ENCODE measurements at places on chromosomes 3 and 15.

GRCh38 chr3:52041118-52041731 lies 15.1 kb downstream of the DUSP7 start:
- DNase-seq = no peak

GRCh38 chr15:77974416-77975331 lies 102.8 kb downstream of the TBC1D2B start:
- no peak for DNase-seq

DNA sequence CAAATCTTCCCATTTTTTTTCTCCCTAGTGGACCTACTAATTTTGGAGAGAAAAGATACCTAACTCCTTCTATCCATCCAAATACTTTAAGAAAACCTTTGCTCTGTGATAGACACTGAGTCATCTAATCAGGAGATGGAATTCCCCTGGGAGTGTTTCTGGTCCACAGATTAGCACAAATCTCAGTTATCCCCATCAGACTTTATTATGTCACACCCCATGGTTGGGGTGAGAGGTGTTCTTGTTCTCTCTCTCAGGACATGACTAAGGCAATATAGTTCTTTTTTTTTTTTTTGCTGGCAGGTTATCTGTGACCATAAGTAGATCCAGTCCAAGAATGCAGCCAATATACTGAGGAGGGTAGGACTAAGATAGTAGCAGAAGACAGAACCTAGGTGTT lies 15.8 kb downstream of the SLC9A9 start:
- no peak for DNase-seq

DNA sequence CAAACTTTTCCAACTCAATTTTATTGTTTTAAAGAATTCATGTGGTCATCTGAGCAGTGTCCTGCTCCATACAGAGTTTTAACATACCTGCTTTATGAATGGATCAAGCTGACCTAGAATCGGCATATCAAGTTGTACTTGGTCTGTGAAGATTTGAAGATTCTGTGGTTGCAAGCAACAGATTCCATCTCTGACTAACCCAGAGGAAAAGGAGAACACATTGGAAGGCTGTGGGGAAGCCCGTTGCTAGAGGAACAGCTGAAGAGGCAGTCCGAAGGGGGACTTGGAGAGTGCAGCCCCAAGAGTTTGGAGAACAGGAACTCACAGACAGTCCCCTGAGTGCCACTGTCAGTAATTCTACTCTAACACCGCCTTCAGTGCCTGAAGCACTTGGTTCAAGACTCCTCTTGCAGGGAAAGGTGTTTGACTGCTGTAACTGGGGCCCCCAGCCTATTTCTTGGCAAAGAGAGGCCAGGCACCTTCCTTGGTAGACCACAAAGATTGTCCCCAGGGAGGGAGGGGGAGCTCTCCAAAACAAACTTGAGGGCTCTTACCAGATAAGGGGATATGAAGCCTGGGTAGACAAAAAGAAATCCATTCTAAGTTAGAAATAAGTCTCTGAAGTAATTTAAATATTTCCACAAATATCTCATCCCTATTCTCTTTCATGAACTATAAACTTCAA lies 88.8 kb downstream of the LARS2 start:
- no peak for DNase-seq

GRCh38 chr3:53803124-53803815 lies 42.9 kb downstream of the CHDH start:
- no peak for DNase-seq

DNA sequence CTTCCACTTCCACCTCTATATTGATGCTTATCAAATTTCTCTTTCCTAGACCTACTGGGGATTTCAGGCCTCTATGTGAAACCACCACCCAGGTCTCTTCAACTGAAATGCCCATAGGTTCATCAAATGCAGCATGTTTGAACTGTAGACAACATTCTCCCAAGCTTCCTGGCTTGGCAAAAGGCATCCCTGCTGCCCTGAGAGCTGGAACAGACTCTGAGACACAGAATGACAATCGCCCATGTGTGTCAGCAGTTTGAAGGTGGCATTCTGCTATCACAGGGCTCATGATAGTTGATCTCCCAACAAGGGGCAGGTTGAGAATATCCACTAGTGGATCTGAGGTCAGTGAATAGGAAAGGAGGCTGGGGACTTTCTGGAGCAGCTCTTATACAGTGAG lies 200.7 kb downstream of the RPLP1 start:
- DNase-seq = no peak

- DNase-seq = no peak
Observed at GRCh38 chr3:131075632-131076328, 49.1 kb downstream of the NEK11 start.

DNA sequence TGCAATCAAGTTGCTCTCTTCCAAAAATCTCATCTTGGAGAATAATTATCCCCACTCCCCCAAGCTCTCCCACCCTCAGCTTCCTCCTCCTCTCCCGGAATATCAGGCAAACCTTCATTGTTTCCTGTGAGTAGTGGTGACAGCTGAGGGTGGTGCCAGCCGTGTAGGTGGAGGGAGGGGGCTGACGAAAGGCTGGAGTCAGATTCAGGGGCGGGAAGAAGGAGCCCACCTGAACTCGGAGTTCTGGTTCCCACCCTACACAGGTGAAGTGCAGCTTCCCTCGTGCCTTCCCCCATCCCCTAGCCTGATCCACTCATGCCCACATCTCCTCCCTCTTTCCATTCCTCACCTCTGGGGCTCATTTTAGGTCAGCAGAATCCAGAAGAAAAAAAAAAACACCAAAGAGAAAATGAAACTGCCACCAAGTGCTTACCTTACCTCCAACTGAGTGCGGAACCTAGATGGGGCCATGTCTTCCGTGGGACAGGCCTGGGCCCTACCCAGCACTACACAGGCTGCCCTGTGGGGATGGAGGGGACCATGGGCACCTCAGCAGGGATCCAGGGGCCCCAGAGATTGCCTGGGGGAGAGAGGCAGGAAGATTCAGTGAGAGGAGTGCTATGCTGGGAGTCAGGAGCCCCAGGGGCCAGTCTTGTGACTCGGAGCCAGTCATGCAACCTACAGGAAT lies 81.3 kb downstream of the ADCY5 start:
- DNase-seq = no peak

GRCh38 chr3:152296971-152297370 lies 28.2 kb downstream of the MBNL1 start:
- DNase-seq = no peak

DNA sequence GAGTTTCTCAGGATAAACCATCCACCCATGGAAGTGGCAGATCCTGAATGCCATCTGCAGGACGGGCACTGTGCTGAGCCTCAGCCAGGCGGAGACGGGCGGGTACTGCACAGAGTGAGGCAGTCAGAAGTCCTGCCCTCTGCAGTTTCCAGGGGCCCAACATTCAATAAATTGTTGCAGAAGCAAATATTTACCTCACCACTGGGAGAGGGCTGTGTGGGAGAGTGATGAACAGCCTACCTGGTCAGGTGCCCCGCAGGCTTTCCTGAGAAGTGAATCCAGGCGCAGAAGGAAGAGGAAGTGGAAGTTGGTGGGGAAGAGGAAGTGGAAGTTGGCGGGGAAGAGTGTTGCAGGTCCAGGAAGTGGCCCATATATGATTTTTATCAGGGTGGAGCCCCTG lies 100.8 kb downstream of the SLCO3A1 start:
- no peak for DNase-seq

DNA sequence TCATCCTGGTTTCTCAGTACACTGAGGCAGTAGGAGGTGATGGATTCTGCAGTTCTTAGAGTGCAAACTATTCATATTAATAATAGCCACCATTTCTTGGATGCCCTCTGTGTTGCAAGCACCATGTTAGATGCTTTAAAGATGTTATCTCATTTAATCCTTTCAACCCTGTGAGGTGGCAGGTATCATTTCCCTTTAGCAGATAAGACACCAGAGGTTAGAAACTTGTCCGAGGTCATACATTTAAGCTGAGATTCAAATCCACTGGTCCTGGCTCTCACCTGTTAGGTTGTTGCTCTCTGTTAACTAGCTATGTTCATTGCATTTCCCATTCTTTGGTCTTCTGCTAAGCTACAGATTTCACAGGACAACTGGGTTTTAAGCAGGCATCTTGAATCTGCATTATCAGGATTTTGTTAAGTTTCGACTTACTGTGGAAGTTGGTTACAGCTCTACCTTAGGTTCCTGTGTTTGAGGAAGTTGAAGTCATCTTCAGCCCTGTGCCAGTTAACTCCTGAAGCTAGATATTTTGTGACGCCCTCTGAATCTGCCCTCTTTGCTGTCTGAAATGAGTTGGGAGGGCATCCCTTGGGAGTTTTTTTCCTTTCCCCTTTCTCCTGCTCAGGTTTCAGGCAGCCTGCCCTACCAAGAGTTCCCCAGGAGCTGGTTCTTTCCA lies 6.4 kb downstream of the PDE8A start:
- DNase-seq = no peak

- no peak for DNase-seq
Observed at GRCh38 chr3:14137445-14137844, 12.6 kb downstream of the TMEM43 start.

DNA sequence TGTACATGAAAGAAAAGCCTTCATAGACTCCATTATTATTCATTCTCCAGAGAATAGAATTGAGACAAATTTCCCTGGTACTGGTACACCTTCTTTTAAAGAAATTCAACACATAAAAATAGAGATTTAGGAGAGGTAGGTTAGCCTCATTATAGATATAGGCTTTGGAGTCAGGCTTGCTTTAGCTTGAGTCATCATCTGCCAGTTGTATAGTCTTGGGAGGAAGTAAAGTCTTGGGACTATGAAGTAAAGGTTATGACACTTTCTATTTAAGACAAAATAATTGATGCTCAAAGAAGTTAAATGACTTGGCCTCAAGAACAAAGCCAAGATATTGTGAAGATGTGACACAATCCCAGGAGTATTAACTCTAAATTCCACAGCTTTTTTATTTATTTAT lies 4.3 kb downstream of the HRG start:
- DNase-seq = no peak

GRCh38 chr3:45567730-45568172 lies 26.8 kb upstream of the LIMD1 start:
- no peak for DNase-seq

- DNase-seq = no peak
Observed at GRCh38 chr3:15629860-15630597, 28.5 kb downstream of the BTD start.

- no peak for DNase-seq
Observed at GRCh38 chr3:48919215-48920138, 835 bp downstream of the ARIH2 start.

DNA sequence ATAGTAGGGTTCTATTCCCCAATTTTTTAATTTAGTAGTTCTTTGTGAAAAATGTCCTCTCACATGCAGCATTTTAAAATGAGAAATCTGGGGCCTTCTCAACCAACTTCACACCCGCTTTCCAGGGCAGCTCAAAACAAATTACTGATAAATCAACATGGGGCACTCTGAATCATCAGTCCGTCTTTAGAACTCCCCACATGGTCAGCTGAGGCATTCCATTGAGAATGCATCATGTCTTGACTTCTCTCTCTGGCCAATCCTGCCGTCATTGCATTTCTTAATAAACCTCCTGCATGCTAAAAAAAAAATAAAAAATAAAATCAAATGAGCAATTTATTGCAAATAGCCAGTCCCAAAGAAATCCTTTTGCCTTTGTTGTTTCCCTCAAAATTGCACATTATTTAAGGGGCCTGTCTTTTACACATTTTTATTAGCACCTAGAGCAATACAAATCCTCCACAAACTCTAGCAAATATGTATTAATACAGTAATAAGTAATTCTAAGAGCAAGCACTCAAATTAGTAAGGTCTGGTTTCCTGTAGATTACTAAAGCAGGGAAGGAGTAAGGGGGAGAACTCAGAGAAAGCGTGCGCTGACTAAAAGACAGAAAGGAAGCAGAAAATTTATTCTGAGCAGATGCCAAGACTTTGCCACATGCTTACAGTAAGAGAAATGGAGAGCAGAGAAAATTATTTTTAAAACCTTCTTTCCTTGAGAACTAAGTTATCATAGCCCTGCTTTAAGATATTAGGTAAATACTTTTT lies 175.7 kb downstream of the TNIK start:
- no peak for DNase-seq

GRCh38 chr15:82714016-82714415 lies 4.3 kb upstream of the AP3B2 start:
- no peak for DNase-seq

DNA sequence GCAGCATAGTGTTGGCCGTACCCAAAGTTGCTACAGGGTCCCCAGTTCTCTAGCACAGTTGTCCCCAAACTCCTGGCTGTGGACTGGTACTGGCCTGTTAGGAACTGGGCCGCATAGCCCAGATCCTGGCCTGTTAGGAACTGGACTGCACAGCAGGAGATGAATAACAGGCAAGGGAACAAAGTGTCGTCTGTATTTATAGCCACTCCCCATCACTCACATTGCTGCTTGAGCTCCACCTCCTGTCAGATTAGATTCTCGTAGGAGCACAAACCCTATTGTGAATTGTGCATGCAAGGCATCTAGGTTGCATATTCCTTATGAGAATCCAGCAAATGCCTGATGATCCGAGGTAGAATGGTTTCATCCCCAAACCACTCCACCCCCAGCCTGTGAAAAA lies 604.0 kb upstream of the LMCD1 start:
- DNase-seq = no peak

GRCh38 chr3:71492566-71492965 lies 91.0 kb downstream of the FOXP1 start:
- DNase-seq = no peak

DNA sequence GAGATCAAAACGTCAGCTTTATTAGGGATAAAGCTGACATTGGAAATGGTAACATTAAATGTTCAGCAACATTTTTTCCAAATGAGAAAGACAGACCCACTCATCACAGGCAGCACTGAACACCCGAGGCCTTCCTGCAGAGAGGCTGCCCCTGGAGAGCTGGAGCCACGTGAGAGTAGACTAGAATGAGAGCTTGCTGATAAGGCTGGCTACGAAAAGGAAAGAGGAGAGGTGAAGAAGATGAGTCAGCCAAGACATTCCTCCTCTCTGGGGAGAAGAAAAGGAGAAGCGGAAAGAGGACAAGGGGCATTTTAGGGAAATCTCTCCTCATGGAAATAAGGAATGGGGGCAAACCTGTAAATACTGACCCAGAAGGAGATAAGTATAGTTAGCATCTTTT lies 7.3 kb downstream of the CYP19A1 start:
- DNase-seq = no peak

GRCh38 chr3:64571982-64572381 lies 115.8 kb downstream of the ADAMTS9 start:
- DNase-seq = no peak

DNA sequence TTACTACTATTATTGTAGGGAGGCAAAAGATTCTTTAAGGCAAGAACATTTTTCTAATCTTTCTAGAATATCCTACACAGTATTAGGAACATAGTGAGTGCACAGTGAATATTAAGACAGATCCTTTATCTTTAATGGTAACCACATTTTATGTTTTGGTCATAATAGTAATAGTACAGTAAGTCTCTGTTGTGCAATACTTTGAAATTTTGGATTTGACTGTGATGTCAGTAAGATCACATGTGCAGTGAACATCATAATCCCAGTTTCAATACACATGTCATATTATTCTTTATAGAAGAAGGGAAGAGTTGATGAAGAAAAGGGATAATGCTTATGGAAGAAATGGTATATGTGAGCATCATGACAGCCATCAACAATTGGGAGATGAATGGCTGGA lies 10.7 kb downstream of the STT3B start:
- DNase-seq = no peak

DNA sequence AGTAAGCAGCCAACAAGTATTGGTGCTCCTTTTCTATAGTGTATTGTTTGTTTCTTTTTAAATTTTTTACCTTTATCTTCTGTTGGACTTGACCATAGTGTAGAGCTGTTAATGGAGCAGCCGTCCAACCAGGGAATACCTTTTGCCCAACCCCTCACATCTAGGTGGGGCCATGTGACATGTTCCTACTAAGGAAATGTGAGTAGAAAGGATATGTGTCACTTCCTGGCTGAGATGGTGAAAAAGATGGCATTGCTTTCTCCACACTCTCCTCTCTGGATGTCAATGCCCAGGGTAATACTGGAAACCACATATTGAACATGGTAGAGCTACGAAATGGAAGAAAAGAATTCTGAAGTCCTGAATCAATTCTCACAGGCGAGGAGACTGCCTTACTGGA lies 218.8 kb downstream of the TBL1XR1 start:
- DNase-seq = no peak
